Stimulated activated CD8-positive, alpha-beta memory T cell treated with anti-CD3 and anti-CD28 coated beads, Interleukin-15, amount 100 ng/mL, for 48 hours (primary cell): ENCODE measurements at places on chromosomes 2 and 18.

DNA sequence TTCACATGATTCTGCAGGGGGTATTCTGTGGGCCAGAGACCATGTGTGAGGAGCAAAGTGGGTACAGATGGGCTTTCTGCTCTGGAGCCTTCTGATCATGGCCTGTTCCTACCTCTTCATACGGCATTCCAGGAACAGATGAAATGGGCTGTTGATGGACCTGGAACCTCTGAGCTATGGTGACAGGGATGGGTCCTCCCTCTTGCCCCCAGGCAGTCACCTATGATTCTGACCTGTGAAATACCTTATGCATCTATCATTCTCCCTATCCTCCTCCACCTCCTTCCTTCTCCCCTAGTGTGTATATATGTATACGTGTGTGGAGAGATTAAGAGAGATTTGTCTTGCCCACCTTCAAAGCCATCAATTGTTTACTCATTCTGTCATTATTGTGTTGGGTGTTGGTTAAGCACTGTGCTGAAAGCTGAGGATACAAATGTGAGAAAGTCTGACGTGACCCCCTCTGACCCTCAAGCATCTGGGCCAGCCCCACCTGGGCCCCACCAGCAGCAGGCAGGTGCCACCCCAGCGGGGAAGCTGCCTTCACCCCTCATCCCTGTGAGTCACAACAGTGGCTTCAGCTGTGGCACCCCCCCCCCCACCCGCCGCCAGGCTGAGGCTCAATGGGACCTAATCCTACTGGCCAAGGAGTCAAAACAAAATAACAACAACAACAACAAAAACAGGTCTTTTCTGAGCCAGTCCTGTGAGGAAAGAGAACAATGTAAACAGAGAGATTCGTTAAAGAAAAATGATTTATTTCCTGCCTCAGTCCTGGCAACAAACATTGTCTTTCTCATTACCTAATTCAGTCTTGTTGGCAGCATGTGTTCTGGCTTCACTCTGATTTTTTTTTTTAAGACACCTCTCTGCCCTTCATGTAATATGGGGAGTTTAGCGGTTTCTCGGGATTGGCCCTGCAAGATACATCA, 103.8 kb upstream of the CDC42EP3 start:
- no peak for DNase-seq

- DNase-seq: no peak
These were observed 198.3 kb upstream of the FIGN start for GRCh38 chr2:163934131-163934530.

DNA sequence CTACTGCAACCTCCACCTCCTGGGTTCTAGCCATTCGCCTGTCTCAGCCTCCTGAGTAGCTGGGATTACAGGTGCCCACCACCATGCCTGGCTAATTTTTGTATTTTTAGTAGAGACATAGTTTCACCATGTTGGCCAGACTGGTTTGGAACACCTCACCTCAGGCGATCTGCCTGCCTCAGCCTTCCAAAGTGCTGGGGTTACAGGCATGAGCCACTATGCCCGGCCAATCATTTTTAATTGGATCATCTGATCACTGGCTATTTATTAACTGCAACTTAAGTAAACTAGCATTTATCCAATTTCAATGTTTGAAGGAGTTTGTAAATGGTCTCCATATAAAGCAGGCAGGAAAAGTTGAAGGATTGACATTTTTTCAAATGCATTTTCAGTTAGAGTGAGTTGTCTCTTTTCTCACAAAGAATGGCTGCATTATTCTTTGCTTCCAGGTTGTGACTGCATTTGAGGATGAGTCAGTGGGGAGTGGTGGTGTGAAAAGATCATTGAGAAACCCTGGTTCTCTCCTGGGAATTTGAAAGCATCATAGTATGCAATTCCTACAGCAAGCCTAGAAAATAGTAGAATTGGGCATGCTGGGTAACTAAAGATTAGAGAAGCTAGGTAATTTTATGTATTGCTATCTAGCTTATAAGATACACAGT, 431.1 kb upstream of the ZEB2 start:
- DNase-seq: no peak

GRCh38 chr2:121279476-121280220, 5.4 kb downstream of the TFCP2L1 start:
- DNase-seq: no peak

DNA sequence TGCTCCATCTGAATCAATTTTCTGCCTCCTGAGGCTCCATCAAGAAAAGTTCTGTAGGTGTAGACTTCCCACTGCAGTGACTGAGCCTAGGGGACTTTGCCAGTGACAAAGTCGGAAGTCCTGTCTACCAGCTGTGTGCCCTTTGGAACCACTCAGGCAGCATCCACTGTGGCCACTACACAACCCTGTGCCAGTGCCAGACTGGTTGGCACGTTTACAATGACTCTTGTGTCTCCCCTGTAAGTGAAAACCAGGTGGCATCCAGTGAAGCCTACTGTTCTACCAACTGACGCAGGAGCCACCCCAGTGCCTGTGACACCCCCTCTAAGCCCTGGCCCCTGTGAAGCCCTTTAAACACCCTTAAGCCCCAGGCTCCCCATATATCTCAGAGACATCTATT, 132.1 kb upstream of the SERPINE2 start:
- no peak for DNase-seq

- DNase-seq: no peak
These were observed 67.2 kb downstream of the SPRED2 start for GRCh38 chr2:65364986-65365733.

GRCh38 chr2:64165706-64166105, 21.5 kb upstream of the PELI1 start:
- DNase-seq: no peak

GRCh38 chr2:231891514-231891905, 34.7 kb downstream of the NPPC start:
- DNase-seq: no peak

DNA sequence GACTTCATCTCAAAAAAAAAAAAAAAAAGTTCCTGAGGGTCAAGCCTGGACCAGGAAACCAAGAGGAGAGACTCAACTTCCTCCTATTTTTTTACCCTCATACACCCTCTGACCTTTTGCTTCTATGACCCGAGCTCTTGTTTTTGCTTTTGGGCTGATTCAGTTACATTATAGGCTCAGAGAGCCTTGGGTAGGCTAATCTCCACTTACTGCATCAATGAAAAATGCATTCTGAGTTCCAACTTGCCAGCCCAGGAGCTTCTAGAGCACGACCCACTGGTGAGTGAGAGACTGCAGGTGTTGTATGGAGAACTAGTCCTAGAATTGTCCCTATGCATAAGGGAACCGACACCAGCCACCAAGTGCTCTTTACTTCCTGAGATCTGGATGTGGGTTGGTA, 91.1 kb downstream of the CABLES1 start:
- no peak for DNase-seq

GRCh38 chr18:55607773-55608172, 19.8 kb upstream of the TCF4 start:
- DNase-seq: no peak

DNA sequence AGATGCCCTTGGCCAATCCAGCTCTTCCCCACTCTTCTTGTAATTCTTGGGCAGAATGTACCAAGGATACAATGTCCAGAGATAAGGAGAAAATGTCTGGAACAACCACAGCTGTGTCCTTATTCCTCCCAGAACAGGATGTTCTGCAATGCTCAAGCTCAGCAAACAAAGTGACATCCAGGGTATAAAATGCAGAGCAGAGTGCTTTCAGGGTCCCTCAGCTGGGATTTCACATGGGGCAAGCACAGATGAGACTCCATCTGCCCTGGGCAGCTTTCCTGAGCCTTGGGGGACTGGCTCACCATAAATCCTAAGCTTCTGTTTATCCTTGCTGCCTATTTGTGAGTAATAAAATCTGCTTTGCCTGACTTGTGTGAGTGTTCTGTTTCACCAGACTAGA, 127.4 kb downstream of the VAPA start:
- no peak for DNase-seq

DNA sequence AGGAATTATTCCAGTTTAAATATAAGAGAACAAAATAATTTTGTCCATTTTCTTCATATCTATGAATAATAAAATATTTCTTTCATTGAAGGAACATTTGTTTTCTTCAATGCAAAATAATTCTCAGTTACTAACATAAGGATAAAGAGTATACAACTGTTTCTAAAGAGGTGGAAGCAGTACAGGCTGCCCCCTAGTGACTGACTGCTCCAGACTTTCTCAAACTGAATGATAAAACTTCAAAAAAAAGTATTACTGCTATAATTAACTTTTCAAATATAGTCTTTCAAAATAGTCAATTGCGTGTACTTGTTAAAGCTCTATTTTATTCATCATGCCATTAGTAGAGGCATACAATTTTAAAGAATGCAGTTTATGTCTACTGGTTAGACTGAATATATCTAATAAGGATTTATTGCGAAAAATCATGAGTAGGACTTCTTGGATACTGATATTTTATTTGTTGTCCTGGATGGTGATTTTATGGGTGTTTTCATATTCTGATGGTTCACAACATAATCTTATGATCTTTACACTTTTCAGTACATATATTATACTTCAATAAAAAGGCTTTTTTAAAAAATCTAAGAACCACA, 100.1 kb downstream of the WDPCP start:
- DNase-seq: no peak

- DNase-seq: no peak
These were observed 107.4 kb upstream of the LRRTM4 start for GRCh38 chr2:77629539-77629938.

GRCh38 chr2:214904634-214905033, 95.2 kb upstream of the BARD1 start:
- DNase-seq: no peak

DNA sequence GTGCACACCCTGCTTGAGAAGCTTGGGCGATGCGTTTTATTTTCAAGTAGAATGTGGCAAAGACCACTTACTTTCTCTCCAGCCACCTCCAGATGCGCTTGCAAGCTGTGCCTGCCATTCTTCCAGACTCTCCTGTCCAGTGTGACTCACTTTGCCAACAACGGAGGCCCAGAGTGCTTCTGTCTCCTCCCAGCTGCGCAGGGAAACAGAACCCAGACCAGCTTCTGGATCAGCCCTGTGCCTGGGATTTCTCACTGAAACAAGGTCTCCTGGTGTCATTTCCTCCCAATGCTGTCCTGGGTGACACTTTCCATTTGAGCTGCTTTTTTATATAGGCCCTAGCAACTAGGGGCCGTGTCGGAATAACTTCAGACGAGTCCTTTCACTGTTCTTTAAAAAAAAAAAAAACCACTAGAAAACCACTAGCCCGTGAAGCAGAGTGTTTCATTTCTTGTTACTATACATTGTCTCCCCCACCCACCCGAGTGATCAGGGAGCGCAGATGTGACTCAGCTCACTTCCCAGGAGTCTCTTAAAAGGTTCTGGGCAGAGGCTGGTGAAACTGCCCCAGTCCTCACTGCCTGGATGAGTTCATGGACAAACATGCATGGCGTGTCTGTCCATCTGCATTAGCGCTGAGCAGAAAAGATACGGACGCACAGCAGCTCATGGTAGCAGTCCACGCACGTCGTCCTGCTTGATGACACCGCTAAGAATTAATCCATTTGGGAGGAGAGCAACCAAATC, 25.3 kb upstream of the RPL31 start:
- no peak for DNase-seq

DNA sequence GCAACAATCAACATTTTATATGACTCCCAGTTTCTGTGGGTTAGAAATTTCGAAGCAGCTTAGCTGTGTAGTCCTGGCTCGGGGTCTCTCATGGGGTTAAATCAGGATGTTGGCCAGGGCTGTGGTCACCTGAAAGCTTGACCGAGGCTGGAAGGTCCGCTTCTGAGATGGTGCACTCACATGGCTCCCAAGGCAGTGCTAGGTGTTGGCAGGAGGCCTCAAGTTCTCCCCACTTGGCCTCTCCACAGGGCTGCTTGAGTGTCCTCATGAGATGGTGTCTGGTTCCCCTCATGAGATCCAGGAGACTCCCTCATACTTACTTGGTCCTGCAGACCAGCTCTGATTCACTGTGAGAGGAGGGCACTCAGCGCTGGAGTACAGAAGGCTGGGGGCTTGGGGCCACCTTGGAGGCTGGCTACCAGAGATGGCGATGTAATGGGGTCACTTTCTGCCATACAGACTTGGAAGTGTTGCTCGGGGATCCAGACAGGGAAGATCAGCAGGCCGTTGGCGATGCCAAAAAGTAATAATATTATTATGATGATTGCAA, 98.8 kb downstream of the INHBB start:
- no peak for DNase-seq

DNA sequence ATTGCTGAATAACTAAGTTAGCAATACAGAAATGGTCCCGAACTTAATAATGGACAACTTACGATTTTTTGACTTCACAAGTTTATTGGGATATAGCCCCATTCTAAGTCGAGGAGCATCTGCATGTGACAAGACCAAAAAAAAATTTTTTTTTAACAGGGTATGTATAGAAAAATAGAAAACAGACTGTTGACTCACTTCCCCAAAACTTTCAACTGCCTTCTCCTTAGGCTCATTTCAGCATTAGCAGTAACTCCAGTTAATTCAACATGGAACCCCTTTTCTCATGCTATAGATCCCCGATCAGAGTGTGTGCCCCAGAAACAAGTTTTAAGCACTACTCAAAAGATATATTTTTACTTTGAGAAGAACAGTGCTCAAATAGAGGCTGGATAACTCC, 5.4 kb downstream of the CD302 start:
- no peak for DNase-seq

DNA sequence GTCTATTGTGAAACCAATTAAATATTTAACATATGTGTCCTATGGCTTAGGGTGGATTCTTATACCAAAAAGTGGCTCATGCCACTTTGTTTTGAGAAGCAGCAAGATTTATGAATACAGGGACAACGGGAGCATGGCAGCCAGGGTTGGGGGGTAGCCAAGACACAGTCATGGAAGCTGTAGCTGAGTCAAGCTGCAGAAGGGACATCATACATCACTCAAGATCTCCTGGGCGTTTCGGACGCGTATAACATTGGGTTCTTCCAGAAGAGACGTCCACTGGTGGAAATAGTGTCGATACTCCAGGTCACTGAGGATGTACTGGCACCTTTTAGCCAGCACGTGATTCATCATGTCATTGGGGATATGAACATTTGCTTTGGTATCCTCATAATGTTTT, 152.7 kb downstream of the RIF1 start:
- DNase-seq: no peak

- no peak for DNase-seq
These were observed 1935.1 kb upstream of the PIK3C3 start for GRCh38 chr18:40019797-40020392.

DNA sequence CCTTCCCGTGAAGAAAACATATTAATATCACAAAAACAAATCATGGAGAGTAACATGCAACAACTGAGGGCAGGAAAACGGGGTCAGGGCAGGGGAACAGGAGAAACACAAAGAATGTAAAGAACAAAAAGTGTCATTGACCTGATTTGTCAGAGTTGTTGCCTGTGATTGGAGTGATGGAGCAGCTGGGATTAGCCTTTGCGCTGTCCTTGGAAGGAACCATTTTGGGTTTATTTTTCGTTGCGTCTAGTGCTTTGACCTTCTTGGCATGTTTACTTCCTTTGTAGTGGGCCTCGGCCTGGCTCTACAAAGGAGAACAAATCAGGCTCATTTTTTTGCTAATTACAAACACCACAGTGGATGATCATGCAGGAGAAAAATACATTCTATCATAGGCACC, 218.5 kb upstream of the SESTD1 start:
- no peak for DNase-seq

- DNase-seq: no peak
These were observed 313.1 kb downstream of the PDE11A start for GRCh38 chr2:177759443-177759842.

- DNase-seq: no peak
These were observed 40.6 kb downstream of the DHX57 start for GRCh38 chr2:38835015-38835601.

- no peak for DNase-seq
These were observed 31.0 kb downstream of the GKN2 start for GRCh38 chr2:68921646-68922045.

GRCh38 chr2:99201959-99202678, 21.1 kb downstream of the MRPL30 start:
- DNase-seq: no peak

- no peak for DNase-seq
These were observed 127.8 kb downstream of the CCBE1 start for GRCh38 chr18:59569390-59569791.
